ENCODE measurements at places on chromosomes 16 and 17. TPM values are rescaled to one million over a fixed set of nuclear protein-coding genes. Genes with fewer than 3 reads are reported as not detected.

SDR42E2 gene
- not detected for total RNA-seq

TPPP3 gene
- 0.46 TPM for total RNA-seq

KRT9 gene
- total RNA-seq: not detected

NLRC3 gene
- under 0.01 TPM for total RNA-seq

FBRS gene
- 20.5 TPM for total RNA-seq

FOXF1 gene
- 6.4 TPM for total RNA-seq

CALB2 gene
- 1.7 TPM for total RNA-seq

AGRP gene
- total RNA-seq: not detected

PPY gene
- total RNA-seq: not detected

KIF18B gene
- total RNA-seq: 3.2 TPM

CCL4 gene
- not detected for total RNA-seq

SKAP1 gene
- total RNA-seq: 0.28 TPM

CD300LF gene
- not detected for total RNA-seq

TMIGD1 gene
- total RNA-seq: not detected

CCDC144A gene
- 9.2 TPM for total RNA-seq

COL1A1 gene
- total RNA-seq: 2,683 TPM

MGRN1 gene
- total RNA-seq: 56.4 TPM

FBXW10B gene
- total RNA-seq: 0.92 TPM

CD300LB gene
- not detected for total RNA-seq

CD19 gene
- not detected for total RNA-seq

CRYBA1 gene
- not detected for total RNA-seq

All from smooth muscle cell of the umbilical artery (primary cell).